ENCODE measurements at places on chromosomes 4 and X.

DNA sequence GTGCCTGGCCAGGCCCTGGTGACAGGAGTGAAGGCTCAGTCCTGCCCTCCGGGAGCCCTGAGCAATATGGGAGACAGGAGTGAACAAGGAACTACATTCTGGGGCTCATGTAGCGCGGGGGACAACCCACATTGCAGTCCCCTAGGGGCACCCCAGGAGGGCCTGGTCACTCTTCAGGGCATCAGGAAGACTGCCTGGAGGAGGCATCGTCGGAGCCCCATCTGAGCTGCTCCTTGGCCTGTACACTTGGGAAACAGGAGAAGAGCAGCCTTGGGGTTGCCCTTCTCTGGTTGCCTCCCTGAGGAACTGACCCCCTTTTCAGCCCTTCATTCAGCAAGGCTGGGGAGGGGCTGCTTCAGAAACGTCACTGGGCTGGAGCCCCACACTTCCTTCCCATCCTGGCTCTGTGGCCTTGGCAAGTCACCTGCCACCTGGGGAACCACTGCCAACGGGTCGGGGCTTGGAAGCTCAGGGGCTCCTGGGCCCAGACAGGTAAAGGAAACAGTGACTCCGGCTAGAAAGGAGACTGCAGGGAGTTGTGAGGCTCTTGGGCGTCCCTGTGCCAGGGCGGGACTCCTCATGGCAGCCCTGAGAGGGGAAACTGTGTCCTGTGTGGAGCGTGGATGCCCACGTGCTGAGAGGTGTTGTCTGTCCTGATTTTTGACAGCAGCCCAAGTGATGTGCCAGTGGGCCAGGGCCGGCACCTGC, 10.1 kb downstream of the WFS1 start:
- DNase-seq = no peak

- DNase-seq = no peak
These were observed 61.1 kb downstream of the PPARGC1A start for GRCh38 chr4:23828779-23829178.

DNA sequence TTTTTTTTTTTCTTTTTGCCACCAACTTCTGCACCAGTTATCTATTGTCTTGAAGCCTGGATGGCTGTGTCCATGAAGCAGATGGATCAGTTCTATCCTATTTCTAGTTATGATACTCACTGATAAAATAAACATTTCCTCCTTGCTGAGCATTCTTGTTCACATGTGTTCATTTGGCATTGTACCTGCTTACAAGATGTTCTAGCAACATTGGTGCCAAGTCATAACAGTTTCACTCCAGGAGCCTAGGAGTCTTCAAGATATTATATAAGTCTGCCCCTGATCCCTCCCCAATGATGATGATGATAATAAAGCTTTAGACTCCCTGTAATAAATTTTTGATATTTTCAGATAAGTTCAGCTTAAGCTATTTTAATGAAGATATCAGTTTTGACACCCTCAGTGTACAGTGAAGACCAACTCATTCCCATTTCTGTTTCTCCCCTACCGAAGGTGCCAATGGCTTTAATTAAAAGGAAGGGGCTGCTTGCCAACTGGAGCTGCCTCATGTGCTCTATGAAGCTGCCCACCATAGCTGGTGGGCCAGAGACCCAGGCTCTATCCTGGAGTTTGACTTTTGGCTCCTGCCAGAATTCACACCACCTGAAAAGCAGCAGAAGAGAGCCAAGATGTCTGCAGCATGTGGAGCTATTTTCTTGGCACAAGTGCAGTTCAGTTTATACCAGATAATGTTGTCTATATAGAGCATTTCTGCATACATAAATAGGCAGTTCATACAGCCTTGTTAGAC, 265.4 kb upstream of the TET2 start:
- DNase-seq = no peak

GRCh38 chr4:165118256-165118909, 5.7 kb upstream of the TMEM192 start:
- DNase-seq = no peak

DNA sequence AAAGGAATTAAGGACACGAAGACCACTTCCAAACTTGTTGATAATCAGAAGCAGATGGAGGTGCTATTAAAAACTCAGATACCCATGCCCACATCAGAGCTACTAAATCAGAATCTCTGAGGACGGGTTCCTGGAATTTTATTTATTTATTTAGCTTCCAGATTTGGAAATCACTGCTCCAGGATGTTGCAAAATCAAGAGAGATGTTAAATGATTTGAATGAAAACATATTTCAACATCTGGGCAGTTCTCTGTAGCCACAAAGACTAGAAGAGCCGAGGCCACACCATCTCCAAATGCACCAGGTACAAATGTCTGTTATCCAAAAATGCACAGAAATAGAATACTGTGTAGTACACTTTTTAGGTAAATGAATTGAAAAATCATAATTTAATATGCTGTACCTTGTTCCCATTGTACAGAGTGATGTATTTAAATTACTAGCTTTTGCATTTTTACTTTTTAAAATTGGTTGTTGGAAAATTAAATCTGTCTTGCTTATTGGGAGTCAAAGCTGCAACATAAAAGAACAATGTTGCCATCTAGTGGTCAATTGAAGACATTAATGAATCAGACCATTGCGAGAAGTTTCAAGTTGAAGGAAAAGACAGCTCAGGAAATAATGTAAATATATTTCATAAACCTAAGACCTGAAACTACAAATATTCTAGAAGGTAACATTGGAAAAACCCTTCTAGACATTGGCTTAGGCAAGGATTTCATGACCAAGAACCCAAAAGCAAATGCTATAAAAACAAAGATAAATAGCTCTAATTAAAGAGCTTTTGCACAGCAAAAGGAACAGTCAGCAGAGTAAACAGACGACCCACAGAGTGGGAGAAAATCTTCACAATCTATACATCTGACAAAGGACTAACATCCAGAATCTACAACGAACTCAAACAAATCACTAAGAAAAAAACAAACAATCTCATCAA, 151.3 kb upstream of the TTC29 start:
- no peak for DNase-seq

DNA sequence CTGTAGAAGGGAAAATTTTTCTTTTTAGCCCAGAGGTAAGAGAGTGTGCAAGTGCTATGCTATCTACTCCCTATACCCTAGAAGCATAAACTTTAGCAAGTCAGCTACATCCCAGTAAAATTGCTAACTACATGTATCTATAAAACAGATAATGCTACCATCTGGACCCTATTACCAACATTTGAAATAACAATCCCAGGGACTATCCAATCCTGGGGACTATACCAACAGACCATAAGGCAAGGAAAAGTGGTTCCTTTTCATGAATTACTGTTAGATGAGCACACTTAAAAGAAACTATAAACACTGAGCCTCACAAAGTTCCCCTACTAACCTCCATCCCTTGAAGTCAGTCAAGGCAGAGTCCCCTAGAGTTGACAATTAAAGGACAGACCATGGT, 213.6 kb upstream of the VEGFC start:
- DNase-seq = no peak
